ENCODE measurements at places on chromosomes 2 and 18.

DNA sequence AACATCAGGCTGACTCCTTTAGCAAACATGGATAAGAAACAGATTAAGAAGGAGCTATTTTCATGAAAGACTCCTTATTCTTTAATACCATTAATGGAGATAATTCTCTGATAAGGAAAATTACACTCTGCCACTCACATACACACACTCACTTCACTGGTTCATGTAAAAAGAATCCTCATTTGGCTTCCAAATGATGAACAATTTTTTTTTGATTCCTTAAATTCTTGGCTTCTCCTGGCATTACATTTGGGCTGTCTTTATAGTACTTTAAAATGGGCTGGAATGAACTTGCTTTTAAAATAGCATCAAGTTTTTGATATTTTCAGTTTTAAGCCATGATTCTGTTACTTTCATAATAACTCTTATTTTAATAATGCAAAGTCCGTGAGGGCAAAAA, 328.6 kb downstream of the SLC8A1 start:
- DNase-seq, result no peak

GRCh38 chr2:42906557-42907411, 114.4 kb upstream of the HAAO start:
- no peak for DNase-seq

DNA sequence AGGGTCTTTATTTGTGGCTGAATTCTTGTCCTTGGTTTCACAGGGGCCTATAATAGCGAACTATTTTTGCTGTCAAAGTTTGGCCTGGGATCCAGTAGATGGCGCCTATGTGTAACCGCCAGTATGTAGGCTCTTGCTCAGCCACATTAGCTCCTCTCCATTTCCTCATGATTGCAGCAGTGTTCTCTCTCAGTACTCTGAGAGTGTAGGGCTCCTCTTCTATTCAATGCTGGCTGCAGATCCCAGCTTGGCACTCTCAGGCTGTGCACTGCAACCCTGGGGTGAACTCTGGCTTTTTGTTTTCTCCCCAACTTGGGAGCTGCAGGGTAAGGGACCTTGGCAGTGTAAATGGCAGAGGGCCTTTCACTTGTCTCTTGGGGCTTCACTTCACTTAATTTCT, 344.6 kb upstream of the CHAC2 start:
- DNase-seq, result no peak

GRCh38 chr2:231685349-231686191, 22.8 kb upstream of the PTMA start:
- DNase-seq, result no peak

GRCh38 chr2:96146881-96147592, 1.8 kb upstream of the DUSP2 start:
- DNase-seq, result no peak

DNA sequence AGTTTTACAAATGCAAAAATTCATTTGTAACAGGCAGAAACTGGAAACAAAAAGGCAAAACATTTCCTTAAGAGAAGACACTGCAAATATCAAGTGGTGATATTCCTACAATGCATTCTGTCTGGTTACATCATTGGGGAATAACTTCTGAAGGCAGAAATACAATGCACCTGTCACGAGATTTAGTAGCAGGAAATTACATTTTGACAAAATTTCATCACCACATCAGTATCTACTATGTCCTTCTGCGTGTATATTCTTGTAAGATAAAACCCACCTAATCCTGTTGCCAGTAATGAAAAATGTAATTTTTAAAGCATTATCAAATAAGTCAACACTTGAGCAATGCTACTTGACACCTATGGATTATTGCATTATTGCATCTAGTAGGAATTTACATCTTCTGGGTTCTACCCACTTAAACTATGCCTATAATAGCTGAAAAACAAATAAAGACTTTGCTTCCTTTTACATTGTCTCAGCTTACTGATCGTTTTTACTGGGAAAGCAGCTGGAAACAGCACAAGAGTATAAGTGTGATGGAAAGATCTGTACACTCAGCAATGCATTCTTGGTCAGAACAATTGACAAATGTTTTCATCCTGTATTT, 59.5 kb downstream of the IRS1 start:
- no peak for DNase-seq

DNA sequence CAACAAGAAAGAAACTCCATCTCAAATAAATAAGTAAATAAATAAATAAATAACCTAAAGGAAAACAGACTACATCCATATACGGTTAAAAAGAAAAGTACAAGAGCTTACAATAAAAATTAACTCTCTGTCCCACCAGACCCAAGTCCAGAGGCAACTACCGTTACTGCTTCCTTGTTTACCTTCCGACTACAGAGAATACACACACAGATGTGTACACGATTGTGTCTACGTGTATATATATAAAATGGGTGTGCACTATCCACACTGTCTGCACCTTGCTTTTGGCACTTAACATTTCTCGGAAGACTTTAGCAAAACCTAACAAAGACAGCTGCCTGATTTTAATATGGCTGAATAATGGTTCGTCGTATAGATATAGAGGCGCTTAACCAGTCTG, 69.9 kb downstream of the ACTR2 start:
- DNase-seq, result no peak

DNA sequence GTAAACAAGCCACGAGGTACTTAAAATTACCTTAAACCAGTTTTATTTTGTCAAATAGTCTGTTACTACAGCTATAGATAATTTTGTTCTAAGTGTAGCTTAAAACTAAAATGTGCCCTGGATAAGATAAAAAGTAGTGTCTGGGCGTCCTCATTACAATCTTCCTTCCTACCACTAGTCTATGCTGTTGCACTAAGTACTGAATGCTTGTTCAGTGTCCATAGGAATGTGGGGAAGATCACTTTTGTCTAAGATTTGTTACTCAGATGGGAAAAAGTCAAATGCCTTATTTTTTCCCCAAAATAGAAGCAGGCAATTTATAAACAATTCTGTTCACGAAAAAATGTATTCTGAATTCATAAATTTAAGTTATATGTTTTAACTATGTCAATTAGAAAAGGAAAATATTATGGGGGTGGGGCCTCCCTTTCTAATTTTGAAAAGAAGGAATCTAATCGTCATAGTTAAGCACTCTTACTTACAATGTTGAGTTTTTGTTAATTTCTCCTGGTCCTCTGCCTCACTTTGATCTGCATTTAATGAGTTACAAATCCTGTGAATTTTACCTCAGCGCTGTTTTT, 140.4 kb upstream of the VRK2 start:
- DNase-seq, result no peak

GRCh38 chr2:237623428-237624403, 3.7 kb upstream of the LRRFIP1 start:
- no peak for DNase-seq

DNA sequence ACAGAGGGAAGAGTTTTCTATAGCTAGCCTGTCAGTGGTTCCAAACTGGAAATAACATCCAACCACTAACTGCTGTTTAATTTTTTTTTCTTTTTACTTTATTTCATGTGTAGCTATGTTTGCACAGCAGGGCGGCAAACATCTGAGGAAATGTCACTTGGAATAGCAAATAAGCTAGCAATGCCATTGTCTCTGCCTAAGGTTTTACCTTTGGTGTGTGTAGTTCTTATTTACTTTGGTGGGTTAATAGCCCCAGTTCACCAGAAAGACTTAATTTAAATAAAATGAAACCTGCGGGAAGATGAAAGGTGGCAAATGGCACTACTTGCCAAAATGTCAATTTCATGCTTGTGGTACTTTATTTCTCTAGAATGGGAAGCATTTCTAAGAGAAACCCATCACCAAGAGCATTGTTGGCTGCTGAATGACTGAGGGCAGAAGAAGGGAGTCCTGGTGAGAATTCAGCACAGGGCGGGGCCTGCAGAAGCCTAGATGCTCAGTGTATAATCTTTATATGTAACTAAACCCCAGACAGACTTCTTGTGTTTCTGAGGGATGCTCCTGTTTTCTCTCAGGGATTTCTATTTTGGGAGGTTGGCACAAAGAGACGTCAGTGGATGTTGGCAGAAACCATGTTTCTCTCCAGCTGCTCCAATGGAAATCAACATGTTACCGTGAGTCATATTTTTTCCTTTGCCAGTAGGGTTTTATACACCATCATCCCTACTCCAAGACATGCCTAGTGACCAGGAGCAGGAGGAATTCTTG, 300.4 kb upstream of the NT5C1B start:
- DNase-seq, result no peak

DNA sequence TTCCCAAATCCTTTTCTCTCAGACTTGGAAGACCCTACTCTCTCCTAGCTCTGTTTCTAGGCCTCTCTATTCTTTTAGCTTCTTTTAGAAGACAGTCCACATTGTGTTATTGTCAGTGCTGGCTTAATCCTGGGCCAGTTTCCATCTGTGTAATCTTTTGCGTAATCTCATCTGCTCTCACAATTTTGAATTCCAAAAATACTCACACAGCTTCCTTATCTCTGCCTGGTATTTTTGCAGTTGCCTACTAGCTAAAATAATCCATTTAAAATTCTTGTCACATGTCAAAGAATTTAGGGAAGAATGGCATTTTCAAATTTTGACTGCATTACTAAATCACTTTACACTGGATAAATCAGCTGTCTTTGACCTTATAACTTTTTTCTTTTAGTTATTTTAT, 200.6 kb upstream of the MEX3C start:
- DNase-seq, result no peak

- no peak for DNase-seq
These were observed 116.8 kb downstream of the COPS8 start for GRCh38 chr2:237202288-237203030.

- no peak for DNase-seq
These were observed 4.3 kb upstream of the HES6 start for GRCh38 chr2:238244151-238244550.

DNA sequence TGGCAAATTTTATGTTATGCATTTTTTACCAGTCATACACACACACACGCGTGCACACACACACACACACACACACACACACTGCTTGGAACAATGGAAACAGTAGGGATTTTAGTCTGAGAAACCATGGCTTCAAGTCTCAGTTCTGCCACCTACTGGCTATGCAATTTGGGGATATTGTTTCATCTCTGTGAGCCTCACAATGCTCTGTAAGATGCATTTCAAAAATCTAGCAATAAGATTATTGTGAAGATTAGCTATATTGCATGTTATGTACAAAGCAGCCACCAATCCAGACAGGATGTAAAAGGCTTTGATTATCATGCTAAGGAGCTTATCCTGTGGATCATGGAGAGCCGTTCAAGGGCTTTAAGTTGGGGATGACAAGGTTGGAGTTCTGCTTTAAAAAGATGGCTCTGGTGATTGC, 401.4 kb downstream of the NBAS start:
- DNase-seq, result no peak

- no peak for DNase-seq
These were observed 11.6 kb upstream of the OLA1 start for GRCh38 chr2:174259981-174260380.

GRCh38 chr2:221836095-221836494, 264.0 kb upstream of the EPHA4 start:
- DNase-seq, result no peak

- no peak for DNase-seq
These were observed 77.8 kb upstream of the B3GNT2 start for GRCh38 chr2:62118160-62118559.

- DNase-seq, result no peak
These were observed 71.2 kb downstream of the SPATS2L start for GRCh38 chr2:200377355-200378336.

GRCh38 chr2:107005853-107006252, 119.9 kb upstream of the ST6GAL2 start:
- no peak for DNase-seq

DNA sequence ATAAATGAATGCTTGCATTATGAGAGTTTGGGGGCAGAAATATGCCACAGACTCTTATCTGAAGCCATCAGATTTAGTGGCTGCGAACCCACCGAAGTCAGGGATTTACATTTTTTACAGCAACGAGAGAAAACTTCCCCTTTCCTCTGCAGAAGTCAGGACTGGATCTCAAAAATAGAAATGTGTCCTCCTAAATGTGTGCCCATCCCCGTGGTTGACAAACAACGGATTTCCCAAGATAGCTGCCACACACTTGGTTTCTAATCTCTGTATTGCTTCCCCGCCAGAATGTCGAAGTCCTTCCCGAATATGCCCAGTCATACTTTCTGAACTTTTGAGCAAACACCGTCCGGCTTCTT, 879 bp upstream of the ADAM23 start:
- no peak for DNase-seq

GRCh38 chr2:37885329-37885993, 39.6 kb upstream of the RMDN2 start:
- no peak for DNase-seq

GRCh38 chr2:39606585-39606984, 59.1 kb upstream of the TMEM178A start:
- DNase-seq, result no peak

GRCh38 chr2:179655627-179656026, 205.8 kb downstream of the ZNF385B start:
- DNase-seq, result no peak

- no peak for DNase-seq
These were observed 370.8 kb downstream of the OSR1 start for GRCh38 chr2:18987592-18988073.

DNA sequence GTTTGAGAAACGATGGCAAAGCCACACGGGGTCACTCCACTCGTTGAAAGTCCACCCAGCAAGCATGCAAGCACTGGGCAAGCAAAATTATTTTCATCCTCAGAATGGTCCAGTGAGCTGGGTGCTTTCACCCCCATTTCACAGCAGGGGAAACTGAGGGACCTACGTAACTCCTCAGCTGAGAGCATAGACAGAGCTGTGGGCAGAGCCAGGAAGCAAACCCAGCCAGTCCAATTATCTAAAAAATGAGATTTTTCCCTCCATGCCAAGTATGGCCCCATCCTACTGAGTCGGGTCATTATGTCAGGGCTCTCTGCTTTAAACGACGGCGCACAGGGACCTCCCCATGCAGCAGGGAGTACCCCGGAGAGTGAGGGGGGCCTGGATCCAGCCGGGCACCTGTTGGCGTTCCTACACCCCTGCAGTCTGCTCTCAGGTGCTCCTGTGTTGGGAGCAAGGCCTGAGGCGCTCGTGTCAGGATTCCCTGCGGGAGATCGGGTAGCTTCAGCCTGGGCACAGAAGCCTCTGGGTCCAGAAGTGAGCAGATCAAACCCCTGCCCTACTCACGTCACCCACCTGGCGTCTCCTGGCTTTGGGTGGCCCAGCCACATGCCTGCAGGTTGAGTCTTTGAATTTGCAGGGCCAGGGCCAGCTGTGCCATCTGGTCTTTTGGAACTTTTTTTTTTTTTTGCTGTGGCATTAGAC, 17.3 kb downstream of the TWIST2 start:
- no peak for DNase-seq

DNA sequence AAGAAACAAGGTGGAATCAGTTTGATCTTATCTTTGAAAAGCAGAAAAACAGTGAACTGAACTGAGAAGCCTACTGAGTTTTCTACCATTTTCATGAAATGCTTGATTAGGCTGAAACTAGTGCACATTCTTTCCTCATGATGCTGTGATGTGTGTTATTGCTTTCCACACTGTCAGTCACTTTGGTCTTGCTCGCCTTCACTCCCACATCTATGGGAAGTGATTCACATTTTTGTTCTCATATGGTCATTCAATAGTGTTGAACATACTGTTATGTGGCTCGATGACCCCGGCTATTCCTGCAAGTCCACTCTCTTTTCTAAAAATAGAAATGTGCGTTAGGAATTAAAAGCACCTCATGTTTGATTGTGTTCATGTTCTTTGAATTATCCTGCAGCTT, 129.7 kb downstream of the TGIF1 start:
- DNase-seq, result no peak

GRCh38 chr18:59051470-59052165, 88.1 kb upstream of the SEC11C start:
- DNase-seq, result no peak
